ENCODE measurements at places on chromosomes 7 and 10.

DNA sequence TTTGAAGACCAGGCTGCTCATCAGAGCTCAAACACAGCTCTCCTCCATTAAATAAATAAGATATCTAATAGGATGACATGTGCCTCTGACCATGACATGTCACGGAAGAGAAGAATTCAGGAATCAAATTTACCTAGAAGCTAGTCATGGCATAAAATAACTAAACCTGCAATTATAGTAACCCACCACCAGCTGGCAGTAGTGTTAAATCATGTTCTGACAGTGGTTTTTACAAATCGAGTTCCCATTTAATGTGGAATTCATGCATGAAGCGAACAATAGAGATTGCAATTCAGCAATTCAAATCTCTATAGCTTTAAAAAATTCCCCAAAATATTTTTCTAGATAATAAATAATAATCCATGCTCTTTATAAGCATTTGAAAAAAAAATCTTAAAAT is 74.6 kb upstream of the IKZF1 start:
- DNase-seq: no peak

DNA sequence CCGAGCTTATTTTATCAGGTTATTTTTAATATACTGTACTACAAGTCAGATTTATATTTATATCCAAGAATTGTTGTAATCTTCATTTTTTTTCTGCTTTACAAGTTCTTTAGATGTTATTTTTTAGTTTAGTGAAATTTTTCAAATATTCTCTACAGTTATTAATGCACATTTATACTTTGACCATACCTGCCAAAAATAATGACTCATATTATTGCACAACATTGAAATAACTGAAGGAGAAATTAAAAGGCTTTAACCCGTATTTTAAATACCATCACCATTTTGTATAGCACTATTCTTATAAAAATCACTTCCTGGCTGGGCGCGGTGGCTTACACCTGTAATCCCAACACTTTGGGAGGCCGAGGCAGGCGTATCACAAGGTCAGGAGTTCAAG is 278.5 kb downstream of the BICC1 start:
- no peak for DNase-seq

GRCh38 chr7:43295429-43295828 is 183.0 kb downstream of the HECW1 start:
- no peak for DNase-seq

DNA sequence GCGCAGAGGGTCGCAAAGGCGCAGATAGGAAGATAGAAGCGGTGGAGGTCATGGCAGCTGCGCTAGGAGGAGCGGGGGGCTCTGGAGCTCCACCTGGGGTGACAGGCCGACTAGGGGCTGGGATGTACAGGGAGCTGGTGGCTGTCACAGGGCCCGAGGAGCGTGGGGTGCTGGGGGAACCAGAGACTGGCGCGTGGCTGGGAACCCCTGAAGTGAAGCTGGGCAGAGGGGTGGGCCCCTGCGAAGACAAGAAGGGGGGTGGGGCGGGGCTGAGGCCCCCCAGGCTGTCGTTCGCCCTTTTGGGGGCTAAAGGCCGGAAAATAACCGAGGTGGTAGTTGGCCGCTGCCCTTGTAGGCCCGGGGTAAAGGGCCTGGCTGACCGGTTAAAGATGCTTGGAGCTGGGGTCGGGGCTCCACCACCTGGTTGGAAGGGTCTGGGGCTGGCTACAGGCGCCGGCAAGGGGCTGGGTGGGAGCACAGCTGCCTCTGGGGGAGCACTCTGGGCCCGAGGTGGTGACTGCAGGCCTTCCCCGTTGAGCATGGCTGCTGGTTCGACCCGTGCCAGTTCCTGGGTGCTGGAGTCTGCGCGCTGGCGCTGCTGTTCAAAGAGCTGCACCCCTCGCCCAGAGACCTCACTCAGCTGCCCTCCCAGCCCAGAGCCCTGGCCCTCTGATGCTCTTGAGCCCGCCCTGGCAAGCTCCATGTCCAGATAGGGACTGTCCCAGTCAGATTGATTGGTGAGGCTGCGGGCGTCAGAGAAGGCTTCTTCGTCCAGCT is 6.8 kb upstream of the MYOZ1 start:
- no peak for DNase-seq

- DNase-seq: no peak
These were observed 137.8 kb downstream of the CHRM2 start for GRCh38 chr7:137006293-137006692.

- no peak for DNase-seq
These were observed 45.9 kb upstream of the AGMO start for GRCh38 chr7:15607529-15608210.

DNA sequence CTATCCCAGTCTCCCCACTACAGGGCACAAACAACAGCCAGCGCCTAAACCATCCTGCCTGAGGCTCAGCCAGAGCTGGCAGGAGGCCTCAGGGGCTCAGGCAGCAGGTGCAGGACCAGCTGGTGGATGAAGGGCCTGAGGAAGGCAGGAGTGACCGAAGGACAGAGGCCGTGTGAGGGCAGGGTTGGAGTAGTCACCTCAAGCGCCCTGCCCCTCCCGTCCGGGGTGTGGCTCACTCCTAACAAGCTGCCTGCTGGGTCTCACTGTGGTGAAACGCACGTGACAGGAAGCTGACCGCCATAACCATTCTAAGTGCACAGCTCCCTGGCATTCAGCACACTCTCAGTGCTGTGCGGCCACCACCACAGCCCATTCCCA is 281.1 kb downstream of the ELFN1 start:
- DNase-seq: no peak

DNA sequence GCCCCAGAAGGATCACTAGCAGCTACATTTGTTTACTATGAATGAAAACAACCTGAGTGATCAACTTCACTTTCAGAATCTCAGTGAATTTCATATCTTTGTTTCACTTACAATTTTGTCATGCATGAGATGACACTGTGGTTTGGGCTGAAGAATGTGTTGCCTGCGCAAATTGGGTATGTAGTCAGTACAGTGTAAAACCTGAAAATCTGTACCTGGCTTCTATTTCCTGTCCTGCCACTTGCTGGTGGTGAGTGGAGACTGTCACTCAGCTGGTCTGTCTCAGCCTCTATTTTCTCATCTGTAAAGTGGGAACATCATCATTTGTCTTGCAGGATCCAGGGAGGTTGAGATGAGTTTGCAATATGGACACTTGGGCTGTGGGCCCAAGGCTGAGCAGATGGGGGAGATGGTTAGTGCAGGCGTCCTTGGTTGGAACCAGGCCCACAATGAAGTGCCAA is 118.0 kb downstream of the WDFY4 start:
- DNase-seq: no peak

DNA sequence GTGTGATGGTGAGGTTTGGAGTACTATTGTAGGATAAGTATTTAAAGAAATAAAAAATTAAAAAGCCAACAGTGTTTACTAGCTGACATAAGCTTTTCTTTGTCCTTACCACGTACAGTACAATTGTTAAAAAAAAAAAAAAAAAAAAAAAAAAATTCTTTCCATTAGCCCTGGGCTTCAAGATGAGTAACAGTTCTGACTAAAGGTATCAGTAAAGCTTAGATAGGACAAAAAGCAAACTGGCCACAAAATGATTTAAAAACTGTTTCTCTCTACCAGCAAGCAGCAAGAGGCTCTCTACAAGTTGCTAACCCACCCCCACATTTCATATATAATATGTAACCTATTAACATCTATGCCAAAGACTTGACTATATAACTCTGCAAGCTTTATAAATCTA is 17.5 kb downstream of the HYCC1 start:
- no peak for DNase-seq

DNA sequence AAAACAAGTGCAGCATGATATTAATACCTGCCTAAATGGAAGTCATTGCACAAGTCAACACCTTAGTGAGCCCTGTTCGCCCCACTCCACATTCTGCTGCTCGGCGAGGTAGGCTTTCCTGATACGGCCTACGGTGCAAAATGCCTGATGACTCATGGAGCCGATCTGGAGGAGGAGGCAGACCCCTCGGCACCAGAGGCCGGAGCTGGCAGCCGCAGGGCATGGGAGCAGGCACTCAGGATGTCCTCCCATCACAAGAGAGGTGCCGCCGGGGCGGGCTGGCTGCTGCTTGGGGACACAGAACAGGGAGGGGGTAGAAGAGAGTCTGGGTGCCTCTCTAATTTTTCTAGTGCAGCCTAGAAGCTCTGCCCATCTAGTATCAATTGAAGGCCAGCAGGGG is 418.5 kb upstream of the MGMT start:
- DNase-seq: no peak

GRCh38 chr7:141649865-141650634 is 51.9 kb downstream of the DENND11 start:
- DNase-seq: peak; percentile 84

GRCh38 chr7:876972-877311 is 588 bp downstream of the GET4 start:
- no peak for DNase-seq

GRCh38 chr10:31131251-31131650 is 99.6 kb upstream of the ZNF438 start:
- DNase-seq: no peak

- no peak for DNase-seq
These were observed 730 bp downstream of the LARP4B start for GRCh38 chr10:930625-931325.

DNA sequence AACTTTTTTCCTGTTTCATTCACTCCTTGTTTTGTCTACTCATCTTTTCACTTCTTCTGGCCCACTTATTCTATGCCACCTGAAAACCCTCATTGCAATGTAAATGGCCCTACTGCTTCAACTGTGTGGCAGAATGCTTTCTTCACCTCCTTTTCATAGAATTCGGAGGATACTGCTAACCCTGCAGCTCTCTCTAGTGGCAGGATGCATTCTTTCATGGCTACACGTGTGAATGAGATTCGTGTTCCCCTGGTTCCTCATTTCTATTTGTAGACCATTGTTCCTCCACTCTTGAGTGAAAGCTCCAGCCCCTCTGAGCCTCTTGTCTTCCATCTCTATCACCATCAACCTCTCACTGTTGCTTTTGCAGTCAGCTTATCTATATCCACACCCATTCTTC is 20.9 kb upstream of the CYP26C1 start:
- DNase-seq: no peak

- no peak for DNase-seq
These were observed 7.4 kb upstream of the CYCS start for GRCh38 chr7:25132430-25132829.

Data from urinary bladder (tissue), 4 donors.